SJCRH30 (cell line): ENCODE measurements at places on chromosomes 16 and 17. TPM values are rescaled to one million over a fixed set of nuclear protein-coding genes. Genes with fewer than 3 reads are reported as not detected.

Gene SPIRE2
- 1.5 and 2.7 TPM in 2 replicates for total RNA-seq

Gene NPIPB5
- 44.5 and 51.5 TPM in 2 replicates for total RNA-seq

Gene C16orf92
- not detected in 2 replicates for total RNA-seq

Gene SPNS1
- 22.1 and 23.5 TPM in 2 replicates for total RNA-seq

Gene KRTAP9-8
- not detected in 2 replicates for total RNA-seq

Gene ZFPM1
- total RNA-seq: 0.56 and 0.85 TPM in 2 replicates

Gene MT4
- not detected in 2 replicates for total RNA-seq

Gene PDK2
- 10.7 and 12.5 TPM in 2 replicates for total RNA-seq

Gene SPATA32
- 0.08 TPM in 1 of 2 replicates, not detected in the other for total RNA-seq

Gene CLEC3A
- total RNA-seq: not detected in 2 replicates

Gene CCL3
- total RNA-seq: not detected in 2 replicates

Gene C17orf67
- 0.76 and 1.5 TPM in 2 replicates for total RNA-seq

Gene AXIN2
- total RNA-seq: 6.5 and 8.5 TPM in 2 replicates

Gene SOCS1
- total RNA-seq: 1.4 and 1.8 TPM in 2 replicates

Gene JPH3
- not detected in 2 replicates for total RNA-seq

Gene EVPL
- 0.63 and 1.1 TPM in 2 replicates for total RNA-seq

Gene CCDC57
- 23.5 and 24.6 TPM in 2 replicates for total RNA-seq

Gene ZFHX3
- 4.4 and 5.1 TPM in 2 replicates for total RNA-seq

Gene ENPP7
- not detected in 2 replicates for total RNA-seq

Gene ITGA2B
- 0.38 and 0.67 TPM in 2 replicates for total RNA-seq

Gene SLC13A2
- total RNA-seq: not detected in 2 replicates

Gene RNPS1
- 308 and 310 TPM in 2 replicates for total RNA-seq

Gene FNDC8
- total RNA-seq: not detected in 2 replicates

Gene SEZ6L2
- total RNA-seq: not detected in 2 replicates

Gene SYT17
- 10.6 and 11.3 TPM in 2 replicates for total RNA-seq

Gene KRT24
- total RNA-seq: not detected in 2 replicates

Gene TMEM114
- total RNA-seq: not detected in 2 replicates

Gene PIK3R5
- not detected in 2 replicates for total RNA-seq

Gene ABI3
- 3.4 and 4.2 TPM in 2 replicates for total RNA-seq

Gene NUFIP2
- 60.2 and 68.0 TPM in 2 replicates for total RNA-seq

Gene SMPD3
- total RNA-seq: 0.04 and 0.08 TPM in 2 replicates

Gene CCDC78
- total RNA-seq: 4.5 and 5.0 TPM in 2 replicates

Gene DNASE1L2
- total RNA-seq: 0.96 and 1.7 TPM in 2 replicates

Gene CACNG4
- total RNA-seq: 0.30 and 0.49 TPM in 2 replicates

Gene RAB26
- 1.0 and 1.4 TPM in 2 replicates for total RNA-seq

Gene CDH1
- total RNA-seq: not detected in 2 replicates

Gene HOXB13
- total RNA-seq: 8.3 and 9.2 TPM in 2 replicates

Gene CSH1
- total RNA-seq: not detected in 2 replicates

Gene KCNH6
- total RNA-seq: not detected in 2 replicates

Gene PRM3
- total RNA-seq: not detected in 2 replicates

Gene TRPV2
- total RNA-seq: 0.42 and 0.63 TPM in 2 replicates
